NCI-H774 (cell line): ENCODE measurements at places on chromosomes 5 and 9.

- peak; percentile 96 for DNase-seq
Measured at GRCh38 chr5:10288592-10289219, 19.0 kb downstream of the CMBL start.

DNA sequence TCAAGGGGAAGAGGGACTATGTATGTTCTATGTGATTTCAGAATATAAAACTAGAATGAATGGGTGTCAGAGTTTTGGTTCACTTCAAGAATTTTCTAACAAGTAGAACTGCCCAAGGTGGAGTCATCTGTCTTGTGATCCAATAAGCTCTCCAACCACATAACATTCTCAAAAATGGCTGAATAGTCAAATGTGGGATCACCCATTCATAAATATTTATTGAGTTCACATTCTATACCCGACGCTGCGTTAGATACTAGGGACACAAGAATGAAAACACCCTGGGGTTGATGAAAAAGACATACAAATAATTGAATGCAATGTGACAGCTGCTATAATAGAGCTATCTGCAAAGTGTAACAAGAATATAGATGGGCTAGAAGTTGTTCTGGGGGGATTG, 35.3 kb upstream of the TRAF1 start:
- no peak for DNase-seq

DNA sequence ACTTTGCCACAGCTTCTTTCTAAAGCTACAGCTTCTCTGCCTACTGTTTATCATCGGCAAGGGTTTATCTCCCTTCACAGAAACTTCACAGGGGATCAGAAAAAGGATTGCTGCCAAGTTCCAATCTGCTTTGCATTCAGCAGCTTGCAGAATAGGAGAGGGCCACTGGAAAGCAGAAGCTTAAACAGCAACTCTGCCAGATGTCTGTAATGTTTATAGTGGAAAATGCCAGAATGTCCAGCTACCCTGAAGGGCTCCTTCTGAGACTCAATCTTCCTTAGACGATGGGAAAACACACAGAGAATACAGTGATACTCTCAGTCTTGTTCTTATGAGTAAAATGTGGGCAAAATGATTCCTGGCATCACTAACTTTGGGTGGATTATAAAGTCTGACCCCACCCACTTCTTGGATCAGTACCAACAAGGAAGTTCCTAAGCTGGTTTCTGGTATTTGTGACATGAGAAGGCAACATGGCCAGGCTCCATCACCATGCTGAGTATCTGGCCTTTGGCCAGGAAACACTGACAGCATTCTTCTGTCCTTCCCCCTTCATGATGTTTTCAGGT, 19.0 kb downstream of the STOM start:
- no peak for DNase-seq

- peak; percentile 98 for DNase-seq
Measured at GRCh38 chr5:34001241-34001841, 6.5 kb downstream of the AMACR start.

GRCh38 chr5:94239266-94239665, 379.1 kb downstream of the KIAA0825 start:
- DNase-seq, result no peak

DNA sequence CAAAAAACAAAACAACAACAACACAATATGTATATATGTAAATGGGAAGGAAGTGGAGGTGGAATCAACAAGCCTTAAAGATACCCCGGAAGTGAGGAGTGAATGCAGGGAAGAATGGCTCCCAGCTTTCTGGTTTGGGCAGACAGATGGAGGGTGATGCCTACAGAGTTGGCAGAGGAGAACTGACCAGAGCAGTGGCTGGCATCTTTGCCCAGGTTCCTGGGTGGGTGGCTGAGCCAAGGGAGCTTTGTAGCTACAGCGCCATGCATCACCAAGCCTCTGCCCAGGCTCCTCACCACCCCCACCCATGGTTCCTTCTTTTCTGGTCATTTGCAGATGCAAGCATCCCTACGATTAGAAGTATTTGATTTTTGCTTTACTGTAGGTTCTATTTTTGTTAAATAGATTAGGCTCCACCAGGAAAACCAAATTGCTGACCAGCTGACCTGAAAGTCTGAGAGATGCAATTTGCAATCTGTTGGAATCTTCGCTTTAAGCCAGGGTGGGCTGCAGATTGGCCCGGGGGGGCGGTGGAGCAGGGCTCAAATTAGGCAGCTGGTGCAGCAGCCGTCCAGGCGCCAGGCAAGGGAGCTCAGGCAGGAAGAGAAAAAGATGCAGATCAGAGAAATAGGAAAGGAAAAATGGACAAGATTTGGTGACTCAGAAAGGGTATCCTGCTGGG, 163.3 kb upstream of the TBC1D2 start:
- DNase-seq, result no peak

- DNase-seq, result no peak
Measured at GRCh38 chr5:8436924-8437323, 568.0 kb downstream of the MTRR start.

DNA sequence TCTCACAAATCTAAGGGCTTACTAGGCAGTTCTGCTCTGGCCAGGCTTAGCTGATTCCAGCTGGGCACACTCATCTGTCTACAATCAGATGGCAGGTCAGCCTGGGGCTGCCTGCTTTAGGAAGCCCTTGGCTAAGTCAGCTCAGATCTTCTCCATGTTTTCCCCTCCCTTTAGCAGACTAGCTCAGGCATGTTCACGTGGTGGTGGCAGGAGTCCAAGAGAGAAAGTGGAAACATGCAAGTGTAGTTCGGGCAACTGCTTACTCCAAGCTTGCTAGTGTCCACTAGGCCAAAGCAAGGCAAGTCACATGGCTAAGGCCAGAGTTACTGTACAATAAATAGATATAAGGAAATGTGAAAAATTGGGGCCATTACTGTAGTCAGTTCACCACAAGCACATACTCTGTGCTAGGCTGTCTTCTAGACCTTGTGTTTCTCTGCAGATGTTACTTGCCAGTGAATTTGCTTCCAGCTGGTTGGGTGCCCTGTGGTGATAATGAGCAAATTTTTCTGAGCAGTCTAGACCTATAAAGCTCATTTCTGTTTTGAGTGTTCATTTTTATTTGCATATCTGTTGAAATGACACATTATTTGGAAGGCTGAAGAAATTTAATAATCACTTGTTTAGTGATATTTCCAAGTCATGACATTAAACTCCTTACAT, 38.3 kb downstream of the RECK start:
- DNase-seq, result no peak

DNA sequence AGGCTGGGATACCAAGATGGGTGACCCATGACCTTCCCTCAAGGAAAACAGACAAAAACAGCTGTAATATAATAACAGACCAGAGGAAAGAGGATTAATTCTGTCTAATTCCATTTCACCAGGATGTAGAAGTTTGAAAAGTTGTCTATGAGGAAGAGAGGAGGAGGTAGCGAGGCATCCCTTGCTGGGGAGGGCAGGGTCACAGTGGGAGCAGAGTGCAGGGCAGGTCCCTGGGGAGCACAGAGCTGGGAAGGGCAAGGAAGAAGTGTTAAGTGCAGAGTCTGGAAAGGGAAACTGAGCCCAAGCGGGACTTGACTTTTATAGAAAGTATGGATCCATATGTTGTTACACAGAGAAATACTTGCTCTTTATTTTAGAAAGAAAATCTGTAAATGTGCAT, 210.6 kb downstream of the CD180 start:
- DNase-seq, result no peak

GRCh38 chr9:125513668-125514413, 193.2 kb downstream of the MAPKAP1 start:
- DNase-seq, result no peak

DNA sequence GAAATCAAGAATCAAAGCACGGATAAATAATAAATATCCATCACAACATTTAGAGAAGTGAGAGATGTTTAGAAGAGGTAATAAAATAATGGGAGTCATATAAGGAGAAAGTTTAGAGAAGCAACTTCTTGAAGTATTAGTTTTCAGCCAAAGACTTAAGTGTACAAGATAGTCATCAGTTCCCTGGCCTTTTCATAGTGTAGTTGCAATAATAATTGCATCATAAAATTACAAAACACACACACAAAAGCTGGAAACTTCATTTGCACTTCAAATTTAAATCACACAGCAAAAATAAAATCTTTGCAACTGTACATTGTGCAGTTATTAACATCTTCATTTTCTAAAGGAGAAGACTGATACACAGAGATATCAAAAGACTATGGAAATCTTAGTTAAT, 319.1 kb upstream of the RGMB start:
- no peak for DNase-seq

- DNase-seq, result no peak
Measured at GRCh38 chr5:109723606-109724005, 33.9 kb downstream of the MAN2A1 start.

GRCh38 chr5:119966028-119966427, 336.7 kb downstream of the FAM170A start:
- DNase-seq, result no peak

- DNase-seq, result no peak
Measured at GRCh38 chr5:123571927-123572326, 60.0 kb downstream of the CSNK1G3 start.

DNA sequence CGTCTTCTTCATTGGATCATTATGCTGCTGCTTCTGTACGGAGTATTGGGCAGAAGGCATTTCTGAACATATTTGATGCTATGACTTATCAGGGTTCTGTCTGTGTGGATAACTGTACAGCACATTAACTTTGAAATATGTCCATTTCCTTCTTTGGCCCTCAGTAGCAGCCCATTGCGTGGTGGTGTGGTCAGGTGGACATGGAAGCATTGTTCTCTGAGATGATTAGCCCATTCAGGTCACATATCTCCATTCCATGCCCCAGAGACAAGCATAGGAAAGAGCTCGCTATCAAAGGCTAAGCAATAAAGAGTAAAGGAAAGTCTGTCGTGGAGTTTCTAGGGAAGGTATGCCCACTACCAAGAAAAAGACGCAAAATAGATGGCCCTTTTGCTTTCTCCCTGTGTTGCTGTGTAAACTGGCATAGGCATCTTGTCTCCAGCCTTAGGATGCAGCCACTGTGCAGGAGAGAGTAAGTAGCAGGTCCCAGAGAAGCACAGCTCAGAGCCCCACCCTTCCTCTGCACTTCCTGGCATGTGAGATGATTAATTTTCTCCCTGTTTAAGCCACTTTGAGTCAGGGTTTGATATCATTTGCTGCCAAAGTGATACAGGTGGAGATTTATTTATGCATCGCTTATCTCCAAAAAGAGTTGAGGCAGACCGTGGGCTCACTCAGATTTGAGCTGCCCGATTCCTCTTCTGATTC, 221.9 kb downstream of the PDZD2 start:
- DNase-seq, result no peak

GRCh38 chr9:19689328-19690101, 99.3 kb downstream of the SLC24A2 start:
- DNase-seq, result no peak

DNA sequence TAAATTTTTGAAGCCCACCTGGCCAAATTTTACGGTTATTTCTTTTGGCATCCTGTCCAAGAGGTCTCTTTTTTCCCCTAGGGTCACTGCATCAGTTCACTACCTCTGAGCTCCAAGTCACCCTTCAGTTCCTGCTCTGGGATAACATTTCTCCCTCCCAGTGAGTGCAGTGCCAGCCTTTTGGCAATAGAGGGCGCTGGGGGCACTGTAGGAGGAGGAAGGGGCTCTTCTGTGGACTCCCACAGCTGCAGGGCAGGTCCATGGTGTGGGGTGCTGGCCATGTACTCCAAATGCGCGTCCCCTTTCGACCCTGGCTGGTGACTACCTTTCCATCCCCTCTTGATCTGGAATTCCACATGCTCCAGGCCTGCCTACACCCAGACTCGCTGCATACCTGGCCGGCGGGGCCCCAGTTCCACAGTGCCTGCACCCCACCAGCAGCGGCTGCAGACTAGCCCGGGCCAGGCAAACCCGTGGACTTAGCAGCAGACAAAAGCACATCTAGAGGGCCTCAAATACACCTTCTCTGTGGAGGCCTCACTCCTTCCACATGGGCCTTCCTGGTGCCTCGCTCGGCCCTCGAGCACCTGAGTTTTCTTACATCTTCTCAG, 20.3 kb upstream of the NINJ1 start:
- no peak for DNase-seq

- DNase-seq, result no peak
Measured at GRCh38 chr9:84059936-84060335, 79.3 kb downstream of the RMI1 start.

- DNase-seq, result no peak
Measured at GRCh38 chr9:89598926-89599325, 5.9 kb upstream of the GADD45G start.

GRCh38 chr5:132673939-132674630, at the start of gene IL4:
TSS of gene IL4 (plus strand) at chr5:132673989. CDS start at chr5:132674051, 62 bp downstream.
- DNase-seq, result no peak
